ENCODE measurements at places on chromosomes 1 and 21.

- no peak for DNase-seq
These were observed 12.6 kb upstream of the PLA2G2C start for GRCh38 chr1:20198918-20199317.

DNA sequence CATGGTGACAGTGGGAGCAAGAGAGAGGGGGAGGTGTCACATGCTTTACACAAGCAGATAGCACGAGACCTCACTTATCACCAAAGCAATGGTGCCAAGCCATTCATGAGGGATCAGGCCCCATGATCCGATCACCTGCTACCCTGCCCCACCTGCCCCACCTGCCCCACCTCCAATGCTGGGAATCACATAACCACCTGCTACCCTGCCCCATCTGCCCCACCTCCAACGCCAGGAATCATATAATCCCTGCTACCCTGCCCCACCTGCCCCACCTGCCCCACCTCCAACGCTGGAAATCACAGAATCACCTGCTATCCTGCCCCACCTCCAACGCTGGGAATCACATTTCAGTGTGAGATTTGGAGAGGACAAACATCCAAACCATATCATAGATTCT, 10.6 kb upstream of the AIRE start:
- DNase-seq, result no peak

- DNase-seq, result no peak
These were observed 85.3 kb downstream of the CDC7 start for GRCh38 chr1:91585982-91586381.

DNA sequence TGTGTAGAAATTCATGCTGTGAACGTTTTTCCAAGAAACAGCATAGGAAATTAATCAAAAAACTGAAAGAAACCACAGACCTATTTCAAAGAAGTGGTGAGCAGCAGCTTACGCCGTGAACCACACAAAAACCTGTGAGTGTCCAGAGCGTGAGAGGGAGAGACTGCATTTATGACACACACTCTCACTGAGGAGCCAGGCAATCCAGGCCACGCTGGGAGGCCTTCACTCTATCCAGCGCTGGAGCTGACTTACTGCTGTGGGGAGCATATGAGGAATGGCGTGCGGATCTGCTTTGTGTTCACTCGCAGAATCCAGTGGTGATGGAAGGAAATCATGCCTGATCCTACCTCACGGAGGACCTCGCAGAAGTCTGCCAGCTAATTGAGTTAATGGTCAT, 12.7 kb downstream of the ADAMTS1 start:
- DNase-seq, result no peak

DNA sequence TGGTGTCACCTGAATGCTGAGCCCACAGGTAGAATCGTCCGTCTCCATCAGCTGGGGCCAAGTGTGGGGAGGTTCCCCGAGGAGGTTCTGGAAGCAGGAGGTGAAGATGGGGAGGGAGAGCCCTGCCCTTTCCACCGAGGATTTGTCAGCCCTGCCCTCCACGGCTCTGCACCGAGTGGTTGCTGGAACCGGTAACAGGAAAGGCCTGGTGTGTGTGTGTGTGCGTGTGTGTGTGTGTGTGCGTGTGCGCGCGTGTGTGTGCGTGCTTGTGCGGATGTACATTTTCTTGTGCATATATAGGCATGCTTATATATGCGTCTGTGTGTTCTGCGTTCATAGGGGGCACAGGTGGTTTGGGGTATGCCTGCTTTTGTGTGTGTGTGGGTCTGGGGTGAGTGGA, 3.5 kb downstream of the NBL1 start:
- no peak for DNase-seq

DNA sequence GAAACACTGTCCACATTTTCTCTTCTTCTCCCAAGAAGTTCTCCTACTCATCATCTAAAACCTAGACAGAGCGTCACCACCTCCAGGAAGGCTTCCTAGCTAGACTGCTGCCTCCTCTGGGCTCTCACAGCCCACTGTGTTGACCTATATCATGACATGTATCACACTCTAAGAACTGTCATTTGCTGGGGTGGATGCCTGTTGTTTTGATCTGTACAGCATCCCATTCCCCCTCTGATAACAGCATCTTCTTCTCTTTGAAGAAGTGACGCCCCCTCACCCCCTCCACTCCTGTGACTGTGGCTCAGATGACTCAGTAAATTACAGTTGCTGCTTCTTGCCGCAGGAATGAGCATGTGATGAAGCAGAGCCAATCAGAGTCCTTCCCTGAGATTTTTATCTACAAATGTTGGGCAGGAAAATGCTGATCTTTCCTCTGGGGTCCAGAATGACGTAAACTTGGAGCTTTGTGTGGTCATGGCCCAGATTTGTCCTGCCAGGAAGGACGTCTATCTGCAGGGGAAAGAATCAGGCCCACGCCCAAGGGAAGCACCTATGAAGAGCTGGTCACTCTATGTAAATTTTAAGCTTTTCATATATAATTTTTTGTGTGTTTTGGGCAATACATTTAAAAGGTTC, 28.0 kb upstream of the FOXO6 start:
- DNase-seq, result no peak

- no peak for DNase-seq
These were observed 35.8 kb downstream of the DYRK1A start for GRCh38 chr21:37402251-37402867.
